ENCODE measurements at places on chromosomes 1 and 21.

DNA sequence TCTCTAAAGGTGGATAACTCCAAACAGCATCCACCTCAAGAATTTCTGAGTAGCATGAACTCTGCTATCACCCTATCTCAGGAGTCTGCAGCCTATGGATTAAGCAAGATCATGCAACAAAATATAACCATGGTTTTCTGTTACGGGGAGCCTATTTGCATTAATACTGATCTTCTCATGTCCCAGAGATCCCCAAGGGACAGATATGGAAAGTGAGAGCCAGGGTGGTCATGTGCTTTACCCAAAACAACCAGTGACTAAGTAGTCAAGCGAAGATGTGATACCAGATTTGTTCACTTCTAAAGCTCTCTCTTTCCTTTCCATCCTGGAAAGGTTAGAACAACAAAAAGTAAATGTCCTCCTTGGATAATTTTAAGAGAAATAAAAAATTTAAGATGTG, 125.1 kb downstream of the PRRX1 start:
- no peak for DNase-seq

GRCh38 chr1:208184966-208185654, 59.1 kb downstream of the PLXNA2 start:
- peak; percentile 74 for DNase-seq

- no peak for DNase-seq
Observed at GRCh38 chr1:246425895-246426294, 81.2 kb downstream of the SMYD3 start.

GRCh38 chr1:201229095-201229494, 38.5 kb downstream of the IGFN1 start:
- DNase-seq: no peak

GRCh38 chr1:154746622-154747299, 123.3 kb downstream of the KCNN3 start:
- no peak for DNase-seq

DNA sequence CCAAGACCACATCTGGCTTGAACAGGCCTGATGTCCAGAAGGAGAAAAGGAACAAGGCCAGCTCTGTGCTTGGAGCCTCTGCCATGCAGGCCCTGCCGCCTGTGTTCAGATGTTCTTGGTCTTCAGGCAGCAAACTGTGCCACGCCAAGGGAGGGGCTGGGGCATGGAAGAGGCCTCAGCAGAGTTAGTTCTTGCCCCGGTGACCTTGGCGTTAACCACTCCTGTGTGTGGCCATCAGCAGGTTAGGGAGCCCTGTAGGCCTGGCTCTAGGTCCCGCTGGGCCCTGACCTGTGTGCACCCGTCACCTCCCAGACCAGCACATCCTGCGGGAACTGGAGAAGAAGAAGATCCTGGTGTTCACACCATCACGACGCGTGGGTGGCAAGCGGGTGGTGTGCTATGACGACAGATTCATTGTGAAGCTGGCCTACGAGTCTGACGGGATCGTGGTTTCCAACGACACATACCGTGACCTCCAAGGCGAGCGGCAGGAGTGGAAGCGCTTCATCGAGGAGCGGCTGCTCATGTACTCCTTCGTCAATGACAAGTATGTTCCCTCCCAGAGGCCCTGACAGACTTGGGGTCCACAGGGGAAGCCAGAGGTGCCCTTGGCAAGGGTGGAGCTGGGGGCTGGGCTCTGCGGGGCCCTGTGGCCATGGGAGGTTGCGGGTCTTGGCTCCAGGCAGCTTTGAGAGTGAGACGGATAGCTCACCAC, 7.1 kb downstream of the ZC3H12A start:
- no peak for DNase-seq

DNA sequence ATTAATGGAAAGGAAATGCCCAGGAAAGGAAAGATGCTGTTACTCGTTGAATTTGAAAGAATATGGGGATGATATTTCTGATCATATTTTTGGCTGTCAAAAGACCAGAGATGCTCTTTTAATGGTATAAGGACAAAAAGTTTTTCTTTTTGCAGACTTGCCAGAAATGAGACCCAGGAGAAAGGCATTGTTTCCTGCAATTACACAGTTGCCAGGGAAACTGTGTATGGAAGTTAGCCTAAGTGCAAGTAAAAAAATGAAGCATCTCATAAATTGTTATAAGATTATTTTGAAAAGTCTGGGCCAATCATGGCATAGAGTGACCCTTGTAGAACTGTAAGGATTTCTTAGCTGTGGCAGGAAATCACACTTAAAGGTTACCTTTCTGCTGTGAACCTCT, 155.7 kb upstream of the BEND5 start:
- DNase-seq: peak; percentile 78

Measured in muscle of leg (tissue), 16 donors.